ENCODE measurements at places on chromosomes 11 and 22.

DNA sequence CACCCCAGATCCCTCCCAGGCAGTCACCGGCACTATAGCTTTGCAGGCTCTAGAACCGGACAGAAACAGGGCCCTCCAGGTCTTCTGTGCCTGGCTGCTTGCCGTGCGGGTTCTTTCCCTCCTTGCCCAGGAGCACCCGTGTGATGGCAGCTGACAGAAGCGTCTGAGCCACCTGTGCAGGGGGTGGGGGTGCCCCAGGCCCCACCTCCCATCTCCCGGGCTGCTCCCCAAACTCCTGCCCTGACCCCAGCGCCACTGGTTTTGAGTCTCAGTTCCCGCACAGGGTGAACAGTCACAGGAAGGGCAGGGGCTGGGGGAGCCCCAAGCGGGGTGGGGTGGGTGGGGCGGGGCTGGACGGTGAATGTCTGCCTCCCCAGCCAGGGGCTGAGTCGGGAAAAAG lies 13.2 kb upstream of the PHLDA2 start:
- DNase-seq: no peak

DNA sequence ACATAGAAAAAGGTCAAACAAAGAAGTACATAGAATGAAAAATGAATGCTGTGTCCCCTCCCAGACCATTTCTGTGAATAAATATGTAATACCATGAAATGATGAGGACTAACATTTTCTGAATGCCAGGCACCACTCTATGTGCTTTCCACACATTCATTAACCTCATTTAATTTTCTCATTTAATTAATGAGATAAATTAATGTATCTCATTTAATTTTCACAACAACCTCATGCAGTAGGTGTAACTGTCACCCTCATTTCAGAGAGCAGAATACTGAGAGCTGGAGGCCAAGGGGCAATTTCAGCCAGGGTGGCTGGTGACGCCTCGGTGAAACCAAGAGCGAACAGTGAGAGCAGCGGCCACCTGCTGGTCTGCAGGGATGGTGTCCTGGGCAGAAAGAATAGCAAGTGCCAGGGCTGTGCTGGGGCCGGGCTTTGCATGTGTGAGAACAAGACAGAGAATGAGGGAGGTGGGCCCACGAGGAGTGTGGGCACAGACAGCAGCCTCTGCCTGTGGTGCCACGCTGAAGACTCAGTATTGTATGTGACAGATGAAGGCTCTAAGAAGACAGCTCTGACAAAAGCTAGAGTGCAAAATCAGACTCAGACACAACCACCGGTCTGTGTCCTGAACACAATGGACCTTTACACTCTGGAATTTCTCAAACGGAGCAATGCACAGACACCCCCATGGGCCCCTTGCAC lies 1.8 kb upstream of the SERPIND1 start:
- no peak for DNase-seq

DNA sequence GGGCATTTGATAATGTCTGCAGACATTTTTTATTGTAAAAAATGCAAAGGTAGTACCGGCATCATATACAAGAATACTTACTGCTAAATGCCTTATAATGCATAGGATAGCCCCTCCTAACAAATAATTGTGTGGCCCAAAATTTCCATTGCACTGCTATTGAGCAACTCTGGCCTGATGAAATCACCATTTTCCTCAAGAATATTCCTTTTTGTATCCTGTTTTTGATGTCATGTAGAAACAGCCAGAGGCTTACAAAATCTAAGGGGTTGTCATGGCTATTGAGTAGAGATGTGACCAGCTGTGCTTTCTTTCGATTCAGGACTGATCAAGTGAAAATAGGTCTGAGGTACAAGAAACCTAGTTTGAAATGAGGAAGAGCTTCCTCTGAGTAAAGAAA lies 854.3 kb downstream of the KCNA4 start:
- DNase-seq: no peak

DNA sequence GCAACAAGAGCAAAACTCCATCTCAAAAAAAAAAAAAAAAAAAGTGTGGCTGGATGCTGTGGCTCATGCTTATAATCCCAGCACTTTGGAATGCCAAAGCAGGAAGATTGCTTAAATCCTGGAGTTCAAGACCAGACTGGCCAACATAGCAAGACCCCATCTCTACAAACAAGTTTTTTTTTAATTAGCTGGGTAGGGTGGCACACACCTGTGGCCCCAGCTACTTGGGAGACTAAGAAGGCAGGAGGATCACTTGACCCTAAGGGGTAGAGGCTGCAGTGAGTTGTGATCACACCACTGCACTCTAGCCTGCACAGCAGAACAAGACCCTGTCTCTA lies 19.0 kb upstream of the FEZ1 start:
- no peak for DNase-seq

DNA sequence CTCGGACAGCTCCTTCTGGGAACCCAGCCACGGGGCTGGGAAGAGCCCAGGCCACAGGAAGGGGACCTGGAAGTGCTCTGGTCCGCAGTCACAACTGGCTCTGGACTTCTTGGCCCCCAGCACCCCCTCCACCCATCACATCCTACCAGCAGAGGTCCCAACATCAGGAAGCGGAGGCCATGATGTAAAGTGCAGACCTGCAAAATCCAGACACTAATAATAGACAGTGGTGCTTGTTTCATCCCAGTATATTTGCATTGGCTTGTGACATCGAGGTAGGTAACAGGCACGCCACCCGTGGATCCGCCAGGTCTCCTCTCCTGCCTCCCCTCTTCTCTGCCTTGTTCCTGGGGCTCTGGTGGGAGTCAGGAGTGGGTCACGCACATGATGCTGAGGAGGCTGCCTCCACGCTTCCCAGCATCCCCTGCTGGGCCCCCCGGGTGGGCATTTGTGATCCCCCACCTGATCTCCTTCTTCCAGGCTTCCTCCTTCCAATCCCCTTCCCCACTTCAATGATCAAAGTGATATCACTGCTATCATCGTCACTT lies 1454.0 kb downstream of the BRD1 start:
- no peak for DNase-seq

GRCh38 chr22:36492109-36492508 lies 10.7 kb upstream of the TXN2 start:
- no peak for DNase-seq

DNA sequence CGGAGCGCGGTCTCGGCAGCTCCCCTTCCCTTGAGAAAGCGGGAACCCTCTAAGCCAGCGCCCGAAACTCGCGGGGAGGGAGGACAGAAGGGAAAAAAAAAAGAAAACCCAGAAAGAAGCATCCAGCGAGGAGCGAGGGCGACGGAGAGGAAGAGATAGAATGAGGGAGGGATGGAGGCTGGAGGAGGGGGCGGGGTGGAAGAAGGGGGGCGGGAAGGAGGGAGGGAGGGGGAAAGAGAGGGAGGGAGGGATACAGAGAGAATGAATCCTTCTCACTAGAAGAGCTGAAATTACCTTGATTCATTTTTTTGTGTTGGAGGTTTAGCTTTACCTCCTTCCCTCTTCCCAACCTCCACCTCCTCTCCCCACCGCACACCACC lies 19.3 kb upstream of the BDNF start:
- DNase-seq: no peak

DNA sequence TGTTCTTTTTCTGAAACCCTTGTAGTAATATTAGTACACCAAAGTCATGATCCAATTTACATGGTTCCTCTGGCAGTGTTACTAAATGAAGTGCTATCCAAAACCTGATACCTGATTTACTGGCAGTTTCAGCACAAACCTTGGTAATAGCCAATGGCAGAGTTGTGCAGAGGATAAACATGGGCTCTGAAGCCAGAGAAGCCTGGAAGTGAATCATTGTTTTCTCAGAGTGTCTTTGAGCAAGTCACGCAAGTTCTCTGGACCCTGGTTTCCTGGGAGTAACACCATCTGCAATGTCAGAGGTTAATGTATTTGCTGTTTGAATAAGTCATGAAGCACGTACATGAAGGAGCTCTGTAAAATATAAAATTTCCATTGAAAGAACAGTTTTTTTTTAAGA lies 222.3 kb upstream of the NARS2 start:
- DNase-seq: no peak

GRCh38 chr22:44622147-44622427 lies 79.9 kb upstream of the PRR5 start:
- DNase-seq: no peak

GRCh38 chr11:34345540-34345876 lies 12.3 kb downstream of the ABTB2 start:
- DNase-seq: no peak
